ENCODE measurements at places on chromosomes 2 and 18.

DNA sequence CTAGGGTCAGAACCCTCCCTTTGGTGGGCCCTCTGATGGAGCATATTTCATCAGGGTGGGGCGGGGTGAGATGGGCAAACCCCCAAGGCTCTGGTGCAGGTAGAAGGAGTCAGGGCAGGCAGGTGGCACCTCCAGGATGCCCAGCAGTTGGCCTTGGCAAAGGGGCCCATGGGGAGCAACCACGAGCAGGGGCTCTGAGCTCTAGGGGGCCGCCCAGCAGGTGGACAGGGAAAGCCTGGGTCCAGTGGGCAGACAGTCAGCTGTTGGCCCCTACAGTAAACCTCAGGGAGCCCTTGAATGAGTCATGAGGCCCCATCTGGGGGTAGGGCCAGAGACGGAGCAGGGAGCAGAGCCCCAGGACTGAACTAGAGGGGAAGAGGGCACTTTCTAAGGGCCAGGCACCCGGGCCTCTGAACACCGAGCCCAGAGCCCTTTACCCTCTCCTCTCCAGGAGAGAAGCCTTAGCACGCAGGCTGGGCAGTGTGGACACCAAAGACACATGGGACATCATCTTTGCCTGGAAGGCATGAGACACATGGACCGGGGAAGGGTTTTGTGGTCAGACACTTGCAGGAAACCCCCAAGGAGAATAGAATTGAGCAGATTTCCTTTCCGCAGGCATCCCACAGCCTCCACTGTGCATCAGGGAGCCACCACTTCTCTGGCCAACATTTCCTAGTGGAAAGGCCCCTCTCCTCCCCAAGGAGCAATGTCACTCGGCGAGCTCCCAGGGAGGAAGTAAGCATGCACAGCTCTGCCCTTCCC lies 257.3 kb downstream of the GLI2 start:
- no peak for DNase-seq

GRCh38 chr2:202444000-202444399 lies 67.9 kb downstream of the BMPR2 start:
- DNase-seq = no peak

DNA sequence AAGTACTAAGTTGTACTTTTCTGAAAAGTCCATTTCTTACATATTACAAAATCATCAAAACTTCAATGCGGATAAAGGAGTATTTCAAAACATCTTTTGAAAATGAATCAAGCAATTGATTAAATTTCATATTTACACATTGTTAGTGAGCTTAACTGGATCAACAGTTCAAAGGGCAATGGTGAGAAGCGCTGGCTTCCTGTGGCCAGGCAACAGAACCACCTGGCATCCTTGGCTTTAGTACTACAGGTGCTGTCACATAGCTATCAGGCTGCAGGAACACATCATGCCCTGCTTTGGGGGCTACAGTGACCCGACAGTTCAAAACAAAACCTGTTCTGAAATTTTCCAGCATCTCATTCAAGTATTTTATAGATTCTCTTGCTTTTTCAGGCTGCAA lies 59.2 kb downstream of the SMAD2 start:
- no peak for DNase-seq

- no peak for DNase-seq
These were observed 5.4 kb upstream of the CDCA7 start for GRCh38 chr2:173349287-173349686.

DNA sequence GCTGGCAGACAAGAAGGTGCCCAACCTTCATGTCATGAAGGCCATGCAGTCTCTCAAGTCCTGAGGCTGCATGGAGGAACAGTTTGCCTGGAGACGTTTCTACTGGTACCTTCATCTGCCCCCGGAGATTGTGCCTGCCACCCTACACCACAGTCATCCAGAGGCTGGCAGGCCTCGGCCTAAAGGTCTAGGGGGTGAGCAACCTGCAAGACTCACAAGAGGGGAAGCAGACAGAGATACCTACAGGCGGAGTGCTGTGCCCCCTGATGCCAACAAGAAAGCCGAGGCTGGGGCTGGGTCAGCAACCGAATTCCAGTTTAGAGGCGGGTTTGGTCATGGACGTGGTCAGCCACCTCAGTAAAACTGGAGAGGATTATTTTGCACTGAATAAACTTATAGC lies 12.0 kb upstream of the SERTAD2 start:
- no peak for DNase-seq

- DNase-seq = no peak
These were observed 46.5 kb downstream of the EFEMP1 start for GRCh38 chr2:55877087-55877436.

- no peak for DNase-seq
These were observed 23.1 kb upstream of the TNFAIP6 start for GRCh38 chr2:151334082-151334815.

DNA sequence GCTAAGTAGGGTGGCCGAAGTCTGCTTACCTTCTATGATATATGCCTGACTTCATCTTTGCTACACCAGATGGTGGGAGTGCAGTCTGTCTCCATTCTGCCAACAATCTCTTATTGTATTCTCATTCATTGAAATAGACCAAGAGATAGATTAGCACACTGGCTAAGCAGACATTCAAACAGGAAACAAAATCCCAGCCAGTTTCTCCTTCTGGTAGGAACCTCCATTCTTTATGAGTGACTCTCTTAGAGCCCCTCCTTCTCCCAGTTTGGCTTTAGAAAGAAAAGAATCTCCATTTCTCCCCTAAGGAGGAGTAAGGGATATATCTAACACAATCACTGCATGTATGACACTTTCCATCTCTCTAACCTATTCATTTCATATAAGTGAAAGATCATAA lies 118.9 kb upstream of the COL5A2 start:
- DNase-seq = no peak

GRCh38 chr2:109720380-109721106 lies 73.6 kb upstream of the RGPD5 start:
- no peak for DNase-seq

DNA sequence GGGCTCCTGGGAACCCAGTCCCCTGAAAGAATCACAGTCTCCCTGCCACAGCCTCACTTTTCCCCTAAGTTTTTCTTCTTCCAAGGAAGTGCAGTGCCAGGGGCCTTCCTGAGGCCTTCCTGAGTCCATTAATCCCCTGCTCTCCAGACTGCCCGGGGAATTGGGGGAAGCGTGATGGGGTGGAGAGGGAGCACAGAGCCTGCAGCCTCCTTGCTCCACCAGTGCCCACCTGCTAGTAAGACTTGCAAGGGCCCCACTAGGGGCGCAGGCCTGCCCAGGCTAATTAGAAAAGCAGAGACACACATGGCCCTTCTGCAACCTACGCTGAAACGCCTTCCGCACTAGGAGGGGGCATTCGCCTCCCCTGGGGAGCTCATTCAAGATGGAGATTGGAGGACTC lies 110.6 kb downstream of the MRO start:
- no peak for DNase-seq

DNA sequence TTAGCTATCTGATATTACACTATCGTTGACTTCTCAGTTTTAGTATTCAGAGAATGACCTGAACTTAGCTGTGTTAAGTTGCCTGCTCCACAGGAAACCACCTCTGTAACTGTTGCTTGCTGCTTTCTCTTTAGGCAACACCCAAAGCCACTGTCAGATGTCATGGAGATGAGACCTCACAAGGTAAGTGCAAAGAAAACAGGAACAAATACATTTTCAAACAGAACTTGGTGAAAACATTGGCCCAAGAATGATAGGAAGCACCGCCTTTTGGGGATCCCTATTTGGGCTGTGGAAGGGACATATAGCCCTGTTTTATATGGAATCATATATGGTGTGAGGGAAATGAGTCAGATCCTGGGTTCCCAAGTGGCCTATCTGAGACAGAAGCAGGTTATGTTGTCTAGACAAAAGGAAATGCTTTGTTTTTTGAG lies 143.4 kb downstream of the UBE2E3 start:
- no peak for DNase-seq

DNA sequence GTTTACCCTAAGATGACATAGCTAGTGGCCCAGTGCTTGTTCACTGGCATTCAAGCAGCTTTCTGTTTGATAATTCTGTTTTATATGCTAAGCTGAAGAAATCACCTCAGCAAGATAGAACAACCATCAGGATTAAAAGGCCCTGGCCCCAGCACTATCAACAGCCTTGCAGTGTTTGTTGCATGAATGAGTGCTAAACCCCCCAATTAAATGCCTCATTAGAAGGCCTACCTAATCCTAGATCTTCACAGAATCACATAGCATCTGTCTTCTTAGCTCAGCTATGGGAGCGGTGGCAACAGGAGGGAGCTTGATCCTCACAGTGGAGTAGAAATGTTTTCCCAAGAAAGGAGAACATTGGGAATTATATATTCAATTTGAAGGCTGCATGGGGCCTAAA lies 194.1 kb upstream of the HNMT start:
- no peak for DNase-seq

All from stimulated activated CD4-positive, alpha-beta T cell treated with anti-CD3 and anti-CD28 coated beads, Interleukin-4, amount 100 ng/mL, for 48 hours (primary cell).